Suprapubic skin (tissue), 4 donors: ENCODE measurements at places on chromosomes 4 and X.

- no peaks in the 10 kb centered on the region for H3K4me1 ChIP-seq
- H3K36me3 ChIP-seq = peaks cover 93% of the 10 kb centered on the region
- H3K27ac ChIP-seq = no peak overlapping the region
- no peaks in the 10 kb centered on the region for H3K27me3 ChIP-seq
These were observed 23.0 kb upstream of the MSANTD1 start for GRCh38 chr4:3225936-3226335.

DNA sequence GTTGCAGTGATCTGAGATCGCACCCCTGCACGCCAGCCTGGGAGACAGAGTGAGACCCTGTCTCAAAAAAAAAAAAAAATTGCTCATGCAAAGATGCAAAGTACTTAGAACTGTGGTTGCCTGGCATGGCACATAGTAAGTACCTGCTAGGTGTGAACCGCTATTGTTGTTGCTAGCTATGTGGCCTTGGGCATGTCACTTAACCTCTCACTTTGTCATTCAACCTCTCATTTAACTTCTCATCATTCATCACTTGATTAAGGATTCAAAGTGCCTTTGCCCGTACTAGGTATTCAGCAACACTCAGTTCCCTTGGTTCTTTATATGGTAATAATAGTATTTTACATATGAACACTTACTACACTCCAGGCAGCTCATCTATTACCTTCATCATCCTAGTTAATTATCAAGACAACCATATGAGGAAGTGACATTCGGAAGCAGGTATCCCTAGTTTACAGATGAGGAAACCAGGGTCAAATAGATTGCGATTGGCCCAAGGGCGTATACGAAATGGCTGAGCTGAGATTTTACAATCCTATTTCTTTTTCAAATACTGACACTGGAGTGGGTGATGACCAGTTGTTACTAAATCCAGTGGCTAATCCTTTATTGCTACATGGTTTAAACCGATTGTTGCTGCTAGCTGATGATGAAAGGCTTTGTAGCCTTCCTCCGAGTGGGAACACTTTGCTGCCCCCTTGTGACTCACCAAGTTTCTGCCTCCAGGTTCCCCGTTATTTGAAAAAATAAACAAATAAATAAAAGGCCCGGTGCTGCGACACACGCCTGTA is 28.8 kb upstream of the SOWAHD start:
- no peak overlapping the region for H3K4me3 ChIP-seq
- H3K36me3 ChIP-seq = no peaks in the 10 kb centered on the region
- H3K27me3 ChIP-seq = no peaks in the 10 kb centered on the region
- DNase-seq = peak; percentile 77

- H3K4me3 ChIP-seq = no peak overlapping the region
- peaks cover 19% of the 10 kb centered on the region for H3K4me1 ChIP-seq
- H3K27me3 ChIP-seq = peaks cover 8% of the 10 kb centered on the region
- no peak for DNase-seq
- H3K36me3 ChIP-seq = no peaks in the 10 kb centered on the region
- no peak overlapping the region for H3K27ac ChIP-seq
These were observed 163.7 kb downstream of the SMIM20 start for GRCh38 chr4:26077756-26078155.

GRCh38 chr4:81754169-81754568 is 282.5 kb upstream of the RASGEF1B start:
- DNase-seq = no peak
- no peak overlapping the region for H3K27ac ChIP-seq
- H3K27me3 ChIP-seq = no peaks in the 10 kb centered on the region
- H3K4me1 ChIP-seq = peaks cover 3% of the 10 kb centered on the region
- no peaks in the 10 kb centered on the region for H3K36me3 ChIP-seq
- no peak overlapping the region for H3K4me3 ChIP-seq

GRCh38 chrX:50905334-50905733 is 5.2 kb upstream of the BMP15 start:
- no peaks in the 10 kb centered on the region for H3K27me3 ChIP-seq
- H3K4me3 ChIP-seq = no peak overlapping the region
- no peak for DNase-seq
- no peaks in the 10 kb centered on the region for H3K36me3 ChIP-seq
- H3K27ac ChIP-seq = no peak overlapping the region

DNA sequence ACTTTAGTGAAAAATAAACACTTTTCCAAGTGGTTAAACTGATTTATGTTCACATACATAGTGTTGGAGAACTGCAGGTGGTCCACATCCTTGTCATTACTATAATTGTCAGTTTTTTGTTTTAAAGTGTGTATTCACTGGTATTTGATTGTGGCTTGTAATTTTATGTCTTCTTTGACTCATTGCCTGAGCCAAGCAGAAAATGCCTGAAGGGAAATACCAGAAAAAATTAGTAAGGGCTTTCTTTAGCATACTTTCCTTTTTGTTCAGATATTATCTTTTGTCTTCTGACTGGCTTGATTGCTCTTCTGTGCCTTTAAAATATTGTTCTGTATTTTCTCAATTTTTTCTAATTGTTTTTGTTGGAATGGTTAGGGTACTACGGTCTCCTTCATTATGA is 981.3 kb downstream of the C4orf33 start:
- no peak overlapping the region for H3K4me3 ChIP-seq
- H3K36me3 ChIP-seq = no peaks in the 10 kb centered on the region
- DNase-seq = no peak
- no peaks in the 10 kb centered on the region for H3K27me3 ChIP-seq
- H3K27ac ChIP-seq = no peak overlapping the region

- H3K27ac ChIP-seq = peak overlapping the region; percentile 62
- H3K4me3 ChIP-seq = peak overlapping the region; percentile 94
- no peaks in the 10 kb centered on the region for H3K36me3 ChIP-seq
These were observed 538 bp downstream of the STBD1 start for GRCh38 chr4:76306882-76307659.

- no peak for DNase-seq
- H3K4me1 ChIP-seq = no peaks in the 10 kb centered on the region
- no peak overlapping the region for H3K27ac ChIP-seq
- H3K27me3 ChIP-seq = no peaks in the 10 kb centered on the region
- H3K36me3 ChIP-seq = no peaks in the 10 kb centered on the region
These were observed 216.6 kb downstream of the NR3C2 start for GRCh38 chr4:148225639-148226038.

DNA sequence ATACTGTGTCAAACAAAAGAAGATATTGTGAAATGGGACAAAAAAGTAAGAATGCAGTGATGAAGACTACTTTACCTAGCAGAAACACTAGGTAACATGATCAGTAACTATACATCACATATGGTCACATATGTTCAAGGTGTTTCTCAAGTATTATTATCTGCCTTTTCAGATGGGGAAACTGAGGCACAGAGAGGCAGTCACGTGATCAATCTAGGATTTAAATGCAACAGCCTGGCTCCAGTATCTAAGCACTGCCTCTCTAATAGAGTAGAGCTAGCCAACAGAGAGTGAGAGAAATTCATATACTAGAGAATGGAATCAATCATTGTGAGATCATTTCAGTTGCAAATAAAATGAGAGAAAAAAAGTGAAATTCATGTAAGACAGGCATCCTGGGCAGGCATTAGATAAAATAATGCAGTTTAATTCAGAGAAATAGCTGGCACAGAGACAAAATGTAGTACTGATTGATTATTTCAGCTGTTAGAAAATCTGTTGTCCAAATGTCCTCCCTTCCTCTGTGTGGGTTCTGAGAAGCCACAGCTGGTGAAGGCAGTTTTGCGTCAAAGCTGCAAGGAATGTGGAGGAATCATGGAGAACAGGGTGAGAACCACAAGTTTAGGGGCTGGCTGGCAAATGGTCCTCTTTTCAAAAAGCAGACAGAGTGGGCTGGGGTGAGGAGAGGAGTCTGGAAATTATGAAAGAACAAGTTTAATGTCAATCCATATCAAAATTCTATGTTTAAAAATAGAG is 26.0 kb downstream of the SMIM43 start:
- no peak overlapping the region for H3K27ac ChIP-seq
- H3K36me3 ChIP-seq = no peaks in the 10 kb centered on the region
- no peak for DNase-seq
- H3K4me1 ChIP-seq = no peaks in the 10 kb centered on the region

DNA sequence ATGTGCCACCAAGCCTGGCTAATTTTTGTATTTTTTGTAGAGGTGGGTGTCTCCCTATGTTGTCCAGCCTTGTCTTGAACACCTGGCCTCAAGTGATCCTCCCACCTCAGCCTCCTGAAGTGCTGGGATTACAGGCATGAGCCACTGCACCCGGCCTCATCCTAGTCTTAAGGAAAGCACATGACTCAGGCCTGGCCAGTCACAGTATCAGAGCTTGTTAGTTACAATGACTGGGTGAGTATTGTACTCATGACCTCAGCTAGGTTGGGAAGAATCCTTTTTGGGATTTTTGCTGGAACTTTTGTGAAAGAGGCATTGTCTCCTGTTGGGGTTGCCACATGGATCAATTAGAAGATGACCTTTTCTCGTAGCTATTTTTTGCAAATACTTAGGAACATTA is 292.8 kb downstream of the RAPGEF2 start:
- no peak for DNase-seq
- H3K27me3 ChIP-seq = no peaks in the 10 kb centered on the region
- H3K36me3 ChIP-seq = no peaks in the 10 kb centered on the region
- H3K4me3 ChIP-seq = no peak overlapping the region

DNA sequence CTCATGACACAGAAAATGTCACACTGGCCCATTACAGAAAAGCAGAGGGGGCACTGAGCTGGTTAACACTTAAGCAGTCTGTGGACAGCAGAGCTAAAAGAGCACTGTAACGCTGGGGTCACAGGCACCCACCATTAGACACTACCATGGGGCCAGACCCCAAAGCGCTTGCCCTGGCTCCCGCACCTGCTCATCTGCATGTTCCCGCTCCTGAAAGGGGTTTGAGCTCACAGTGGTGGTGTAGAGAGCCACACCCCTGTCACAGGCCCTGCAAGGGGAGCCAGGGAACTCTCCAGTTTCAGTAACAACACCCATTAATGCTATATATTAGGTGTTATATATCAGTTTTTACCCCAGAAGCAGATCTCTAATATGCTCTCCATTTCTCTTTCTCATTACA is 187.0 kb downstream of the ANKRD50 start:
- H3K4me1 ChIP-seq = no peaks in the 10 kb centered on the region
- H3K36me3 ChIP-seq = no peaks in the 10 kb centered on the region
- H3K27ac ChIP-seq = no peak overlapping the region
- DNase-seq = no peak

DNA sequence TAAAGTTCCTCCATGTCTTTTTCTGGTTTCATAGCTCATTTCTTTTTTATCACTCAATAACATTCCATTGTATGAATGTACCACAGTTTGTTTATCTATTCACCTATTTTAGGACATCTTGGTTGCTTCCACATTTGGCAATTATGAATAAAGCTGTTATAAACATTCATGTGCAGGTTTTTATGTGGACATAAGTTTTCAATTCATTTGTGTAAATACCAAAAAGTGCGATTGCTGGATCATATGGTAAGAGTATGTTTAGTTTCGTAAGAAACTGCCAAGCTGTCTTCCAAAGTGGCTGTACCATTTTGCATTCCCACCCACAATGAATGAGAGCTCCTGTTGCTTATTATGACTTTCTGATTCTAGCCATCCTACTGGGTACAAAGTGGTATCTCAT is 36.3 kb upstream of the ZFX start:
- H3K4me3 ChIP-seq = no peak overlapping the region
- no peak overlapping the region for H3K27ac ChIP-seq
- no peak for DNase-seq
- H3K36me3 ChIP-seq = no peaks in the 10 kb centered on the region
- H3K4me1 ChIP-seq = no peaks in the 10 kb centered on the region
- no peaks in the 10 kb centered on the region for H3K27me3 ChIP-seq

GRCh38 chr4:128974136-128974581 is 119.2 kb downstream of the SCLT1 start:
- no peak overlapping the region for H3K4me3 ChIP-seq
- H3K36me3 ChIP-seq = peaks cover 5% of the 10 kb centered on the region
- H3K4me1 ChIP-seq = no peaks in the 10 kb centered on the region
- H3K27me3 ChIP-seq = no peaks in the 10 kb centered on the region
- H3K27ac ChIP-seq = no peak overlapping the region
- no peak for DNase-seq

DNA sequence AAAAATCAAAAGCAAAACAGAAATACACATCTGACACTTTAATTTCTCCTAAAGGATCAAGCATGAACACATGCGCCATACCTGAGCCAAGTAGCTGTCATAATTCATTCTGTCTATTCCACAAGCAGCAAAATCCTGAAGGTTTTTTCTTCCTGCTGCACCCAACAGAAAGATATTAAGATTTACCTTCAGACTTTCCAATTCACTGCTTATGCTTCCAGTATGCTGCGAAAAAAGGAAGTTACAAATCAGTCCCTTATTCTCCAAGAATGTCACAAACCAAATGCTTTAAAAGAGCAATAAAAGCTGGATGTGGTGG is 29.2 kb upstream of the FGFBP2 start:
- no peak overlapping the region for H3K27ac ChIP-seq
- no peak for DNase-seq
- no peaks in the 10 kb centered on the region for H3K27me3 ChIP-seq
- no peaks in the 10 kb centered on the region for H3K4me1 ChIP-seq

DNA sequence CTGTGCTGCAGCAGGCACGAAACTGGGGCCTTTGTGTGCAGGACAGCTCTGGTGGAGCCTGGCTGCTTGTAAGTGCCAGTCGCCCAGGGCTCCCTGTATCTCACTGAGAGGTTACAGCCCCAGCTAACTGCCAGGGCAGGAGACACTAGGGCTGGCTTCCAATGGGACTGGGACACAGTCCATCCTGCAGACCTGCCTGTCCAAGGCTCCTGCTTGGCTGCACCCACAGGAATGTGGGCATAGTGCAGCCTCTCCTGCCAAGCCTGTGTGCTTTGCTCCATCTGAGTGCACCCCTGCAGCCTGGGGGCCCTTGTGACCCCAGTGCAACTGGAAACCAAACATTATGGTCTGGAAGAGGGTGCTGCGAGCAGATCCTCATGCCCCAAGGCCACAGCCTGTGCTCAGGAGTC is 144.0 kb downstream of the ADAM29 start:
- no peak overlapping the region for H3K4me3 ChIP-seq
- H3K27me3 ChIP-seq = no peaks in the 10 kb centered on the region

- no peak overlapping the region for H3K4me3 ChIP-seq
- no peaks in the 10 kb centered on the region for H3K27me3 ChIP-seq
- no peak for DNase-seq
- no peaks in the 10 kb centered on the region for H3K36me3 ChIP-seq
- H3K27ac ChIP-seq = no peak overlapping the region
These were observed 173.1 kb downstream of the FSTL5 start for GRCh38 chr4:161990721-161991120.

DNA sequence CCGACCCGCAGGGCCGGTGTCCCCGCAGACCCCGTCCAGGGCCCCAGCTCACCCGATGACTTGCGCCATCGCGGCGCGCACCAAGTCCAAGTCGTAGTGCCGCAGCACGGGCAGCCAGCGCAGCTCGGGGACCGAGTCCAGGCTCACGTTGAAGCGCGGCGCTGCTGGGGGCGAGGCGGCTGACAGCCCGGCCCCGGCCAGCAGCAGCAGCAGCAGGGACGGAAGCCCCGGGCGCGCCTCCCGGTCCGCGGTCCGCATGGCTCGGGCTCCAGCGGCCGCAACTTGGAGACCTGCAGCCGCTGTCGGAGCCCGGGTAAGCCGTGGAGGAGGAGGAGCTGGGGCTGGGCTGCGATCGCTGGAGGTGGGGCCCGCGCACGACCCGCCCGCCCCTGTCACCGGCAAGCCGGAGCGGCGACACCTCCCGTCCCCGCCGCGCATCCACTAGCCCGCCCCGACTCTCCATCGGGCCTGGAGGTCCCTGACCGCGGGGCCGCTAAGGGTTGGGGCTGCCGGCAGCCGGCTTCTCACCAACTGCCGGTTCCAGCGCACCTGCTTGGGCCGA is at the start of gene NAAA:
NAAA (minus strand) TSS at position 322 of the 562 bp plus-strand sequence; CDS start at position 258, 64 bp downstream.
- peak within 1 kb of the TSS; percentile 85 for H3K27ac ChIP-seq
- no peaks in the 10 kb centered on the region for H3K27me3 ChIP-seq
- peak within 1 kb of the TSS; percentile 93 for H3K4me3 ChIP-seq
- H3K4me1 ChIP-seq = peaks cover 9% of the 10 kb centered on the region
- H3K36me3 ChIP-seq = no peaks in the 10 kb centered on the region
- DNase-seq = peak; percentile 93
